NCI-H2171 treated with DMSO at 0.1 percent for 48 hours (cell line): ENCODE measurements at places on chromosomes 16 and 17.

DNA sequence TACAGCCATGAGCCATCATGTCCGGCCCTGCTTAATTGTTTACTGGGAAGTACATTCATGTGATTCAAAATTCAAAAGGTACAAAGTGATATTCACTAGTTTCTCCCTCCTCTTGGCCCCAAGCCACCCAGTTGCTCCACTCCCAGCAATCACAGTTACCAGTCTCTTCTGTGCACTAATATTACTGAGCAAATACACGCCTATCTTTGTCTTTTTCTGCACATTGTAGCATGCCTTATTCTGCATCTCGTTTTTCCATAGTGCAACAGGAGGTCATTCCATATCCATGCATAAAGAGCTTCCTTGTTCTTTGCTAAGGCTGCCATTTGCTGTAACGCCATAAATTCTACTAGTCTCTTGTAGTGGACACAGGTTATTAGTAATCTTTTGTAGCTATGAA lies 2.2 kb upstream of the ALOX15 start:
- no peak for DNase-seq

DNA sequence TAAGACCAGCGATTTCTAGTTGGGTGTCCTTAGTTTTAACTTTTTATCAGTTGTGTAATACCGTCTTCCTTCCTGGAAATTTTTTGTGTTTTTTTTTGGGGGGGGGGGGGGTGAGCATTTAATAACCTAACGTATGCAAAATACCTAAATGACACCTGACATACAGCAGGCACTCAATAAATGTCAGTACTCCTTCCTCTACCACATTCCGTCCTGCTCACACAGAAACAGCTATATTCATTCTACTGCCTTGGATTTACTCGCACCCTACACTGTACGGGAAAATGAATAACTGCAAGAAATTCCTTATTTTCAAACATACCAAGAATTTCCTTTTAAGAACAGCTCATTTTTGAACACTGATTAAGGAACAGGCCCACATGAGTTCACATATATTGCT lies 5.3 kb downstream of the XYLT1 start:
- DNase-seq = no peak

DNA sequence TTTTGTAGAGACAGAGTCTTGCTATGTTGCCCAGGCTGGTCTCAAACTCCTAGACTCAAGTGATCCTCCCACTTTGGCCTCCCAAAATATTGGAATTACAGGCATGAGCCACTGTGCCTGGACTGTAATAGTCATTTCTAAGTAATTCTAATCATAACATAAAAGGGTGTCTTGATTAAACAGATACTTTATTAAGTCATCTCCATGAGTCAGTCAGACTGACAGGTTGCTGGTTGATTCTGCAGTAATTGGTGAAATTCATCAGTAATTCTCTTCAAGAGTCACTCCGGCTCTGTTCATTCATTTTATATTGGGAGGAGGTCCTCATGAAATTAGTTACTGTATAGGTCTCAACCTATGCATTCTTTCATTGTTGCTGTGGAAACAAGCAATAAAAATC lies 85.6 kb downstream of the SPECC1 start:
- DNase-seq = no peak

DNA sequence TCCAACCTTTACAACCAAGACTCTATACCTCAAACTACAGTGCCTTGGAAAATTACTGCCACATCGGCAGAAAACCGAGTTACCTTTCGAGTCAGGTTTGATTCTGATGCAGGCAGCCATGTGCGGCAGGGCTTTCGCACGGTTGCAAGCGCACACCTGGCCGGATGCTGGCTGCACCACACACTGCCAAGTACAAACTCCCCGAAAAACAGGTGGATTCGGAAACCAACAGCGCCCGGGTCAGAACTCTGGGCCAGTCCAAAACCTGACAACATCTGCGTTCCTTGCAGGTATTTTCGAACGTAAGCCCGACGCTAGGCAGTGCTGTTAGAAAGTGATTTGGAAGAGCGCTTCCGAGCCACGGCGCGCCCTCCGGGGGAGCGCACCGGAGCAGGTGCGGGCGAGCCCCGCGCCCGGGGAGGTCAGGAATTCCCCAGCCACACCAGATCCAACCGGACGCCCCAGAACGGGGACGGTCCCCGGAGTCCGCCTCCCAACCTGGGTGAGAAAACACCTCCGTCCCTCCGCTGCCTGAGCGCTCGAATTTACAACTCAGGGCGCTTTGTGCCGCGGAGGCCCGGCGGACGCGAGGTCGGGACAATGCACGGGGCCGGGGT lies 1.2 kb downstream of the USP7 start:
- peak; percentile 11 for DNase-seq

DNA sequence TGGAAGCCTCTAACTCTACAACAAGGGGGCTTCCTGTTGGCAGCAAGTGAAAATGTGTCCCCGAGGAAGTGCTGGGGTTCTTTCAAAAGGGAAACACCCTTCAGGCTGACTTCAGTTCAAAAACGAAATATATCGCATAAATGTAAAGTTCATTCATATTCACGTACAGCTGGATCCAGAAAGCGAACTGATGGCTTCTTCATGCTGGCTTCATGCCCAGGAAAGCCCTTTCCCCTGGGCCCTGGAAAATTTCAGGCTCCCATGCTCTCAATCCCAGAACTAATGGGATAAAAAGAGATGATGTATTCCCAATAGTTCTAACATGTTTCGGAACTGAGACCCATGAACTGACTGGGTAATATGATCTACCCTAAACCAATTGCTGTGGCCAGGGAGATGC lies 104.7 kb upstream of the CDH13 start:
- peak; percentile 81 for DNase-seq

- DNase-seq = no peak
Observed at GRCh38 chr16:87426423-87427215, 34.5 kb downstream of the MAP1LC3B start.

- DNase-seq = no peak
Observed at GRCh38 chr17:79645022-79645776, 34.3 kb upstream of the RBFOX3 start.

DNA sequence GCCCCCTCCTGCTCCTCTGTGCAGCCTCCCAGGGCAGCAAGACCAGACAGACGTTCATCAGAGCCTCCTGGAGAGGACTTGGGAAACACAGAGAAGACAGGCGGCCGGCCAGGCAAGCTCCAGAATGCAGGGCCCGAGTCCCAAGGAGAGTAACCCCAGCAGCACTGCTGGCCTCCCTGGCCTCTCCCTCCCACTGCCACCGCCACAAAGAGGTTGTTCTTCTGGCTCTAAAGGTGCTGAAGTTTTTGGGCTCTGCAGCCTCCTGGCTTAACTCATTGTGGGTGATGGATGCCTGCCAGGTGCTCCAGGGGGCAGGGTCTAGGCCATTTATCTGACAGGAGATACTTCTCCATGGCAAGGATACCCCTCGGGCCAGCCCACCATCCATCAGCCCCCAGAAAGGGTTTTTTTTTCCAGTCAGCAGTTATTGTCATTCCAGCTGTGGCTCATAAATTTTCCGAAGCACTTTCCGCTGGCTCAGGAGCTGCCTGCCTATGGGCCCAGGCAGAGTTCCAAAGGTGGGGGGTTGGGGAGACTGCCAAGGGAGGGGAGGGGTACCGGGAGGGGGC lies 32.0 kb upstream of the MRPS23 start:
- no peak for DNase-seq

- DNase-seq = no peak
Observed at GRCh38 chr17:38916771-38917170, 8.6 kb upstream of the LASP1NB start.

DNA sequence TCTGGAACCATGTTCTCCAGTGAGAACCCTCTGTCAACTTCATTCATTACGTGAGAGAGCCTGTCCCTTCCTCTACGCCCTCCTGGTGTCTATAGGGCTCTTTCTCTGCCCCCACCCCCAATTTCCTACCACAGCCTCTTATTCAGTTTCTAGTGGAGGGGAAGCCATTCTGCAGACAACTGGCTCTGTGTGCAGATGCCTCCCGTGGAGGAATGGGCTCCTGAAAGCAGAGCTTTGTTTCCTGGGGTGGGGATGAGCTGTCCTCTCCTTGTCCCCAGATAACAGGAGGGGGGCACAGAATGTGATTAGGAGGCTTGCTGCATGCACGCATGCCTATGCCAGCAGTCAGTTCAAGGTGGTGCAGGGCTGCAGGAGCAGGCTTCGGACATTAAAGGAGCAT lies 31.6 kb downstream of the MMP15 start:
- no peak for DNase-seq

DNA sequence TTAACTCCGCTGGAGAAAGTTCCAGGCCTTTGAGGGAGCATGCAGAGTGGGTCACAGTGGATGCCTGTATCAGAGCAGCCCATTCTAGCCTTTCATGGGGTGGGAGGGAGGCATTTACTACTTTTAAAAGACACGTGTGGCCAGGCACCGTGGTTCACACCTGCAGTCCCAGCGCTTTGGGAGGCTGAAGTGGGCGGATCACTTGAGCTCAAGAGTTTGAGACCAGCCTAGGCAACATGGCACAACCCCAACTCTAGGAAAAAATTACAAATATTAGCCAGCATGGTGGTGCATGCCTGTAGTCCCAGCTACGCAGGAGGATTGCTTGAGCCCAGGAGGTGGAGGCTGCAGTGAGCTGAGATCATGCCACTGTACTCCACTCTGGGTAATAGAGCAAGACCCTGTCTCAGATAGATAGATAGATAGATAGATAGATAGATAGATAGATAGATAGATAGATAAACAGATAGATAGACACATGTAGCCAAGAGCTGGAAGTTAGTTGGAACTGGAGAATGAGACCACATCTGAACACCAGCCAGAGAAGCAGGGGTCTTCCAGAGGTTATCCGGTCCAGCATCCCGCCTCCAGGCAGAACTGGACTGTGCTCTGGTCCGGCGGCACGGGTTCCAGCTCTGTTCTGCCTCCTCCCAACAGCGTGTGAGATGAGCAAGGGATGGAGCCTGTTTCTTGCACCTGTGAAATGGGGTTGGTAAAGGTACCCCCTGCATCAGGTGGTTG lies 3.6 kb downstream of the ADCY7 start:
- no peak for DNase-seq

- no peak for DNase-seq
Observed at GRCh38 chr17:78890498-78890897, 12.5 kb downstream of the CEP295NL start.

- DNase-seq = no peak
Observed at GRCh38 chr17:16374146-16374938, 6.5 kb upstream of the UBB start.

DNA sequence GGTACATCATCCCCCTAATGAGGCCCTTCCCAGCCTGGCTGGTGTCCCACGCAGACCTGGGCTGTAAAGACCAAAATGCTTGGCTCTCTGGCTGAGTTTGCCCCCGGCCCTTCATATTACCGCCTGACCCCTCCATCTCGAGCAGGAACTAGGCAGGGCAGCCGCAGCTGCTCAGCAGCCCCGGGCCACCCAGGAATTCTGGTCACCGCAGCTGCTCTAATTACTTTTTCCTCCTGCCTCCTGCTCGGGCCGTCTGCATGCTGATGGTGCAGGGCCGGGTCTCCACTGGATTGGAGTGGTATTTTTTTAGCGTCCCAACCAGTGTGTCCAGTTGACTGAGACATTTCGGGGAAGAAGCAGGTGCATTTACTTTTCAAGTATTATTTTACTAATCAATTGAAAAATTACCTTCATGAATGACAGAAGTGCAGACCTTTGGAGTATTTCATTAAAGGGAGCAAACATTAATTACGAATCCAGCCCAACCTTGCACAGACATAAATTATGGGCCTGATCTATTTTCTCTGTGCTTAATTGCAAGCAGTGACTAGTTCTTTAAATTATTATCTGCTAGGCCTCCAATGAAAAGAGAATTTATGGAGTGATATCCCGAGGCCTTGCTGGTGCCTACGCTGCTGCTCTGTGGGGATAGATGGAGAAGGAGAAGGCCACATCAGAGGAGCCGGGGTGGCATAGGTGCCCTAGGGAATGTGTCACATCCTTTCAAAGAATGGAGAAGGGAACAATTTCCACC lies 176.2 kb downstream of the CYLD start:
- no peak for DNase-seq

DNA sequence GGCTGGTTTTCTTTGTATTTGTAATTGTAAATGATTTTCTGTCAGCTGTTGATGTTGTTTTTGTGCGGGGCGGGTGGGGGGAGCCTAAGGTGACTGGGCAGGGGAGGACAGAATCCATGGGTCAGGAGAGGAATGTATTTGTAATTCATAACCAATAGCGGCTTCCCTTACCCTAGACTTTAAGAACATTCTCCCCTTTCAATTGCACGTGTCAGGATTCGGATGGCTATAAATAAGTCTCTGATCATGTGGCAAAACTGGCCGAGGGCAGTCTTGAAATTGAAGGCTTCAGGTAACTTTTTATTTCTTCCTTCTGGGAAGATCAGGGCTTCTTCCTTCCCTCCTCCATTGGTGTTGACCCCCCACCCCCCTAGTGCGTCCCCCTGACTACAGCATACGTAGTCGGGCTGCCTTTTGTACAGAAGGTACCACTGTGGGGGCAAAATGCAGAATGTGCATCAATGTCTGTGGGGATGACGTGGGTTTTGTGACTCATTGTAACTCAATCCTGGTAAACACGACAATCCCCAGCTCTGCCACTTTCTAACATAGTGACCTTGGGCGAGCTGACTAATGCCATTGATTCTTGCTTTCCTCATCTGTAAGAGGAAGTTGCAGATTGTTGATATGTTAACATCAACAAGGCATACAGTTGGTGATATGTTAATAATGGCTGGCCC lies 16.2 kb downstream of the MARCHF10 start:
- no peak for DNase-seq

DNA sequence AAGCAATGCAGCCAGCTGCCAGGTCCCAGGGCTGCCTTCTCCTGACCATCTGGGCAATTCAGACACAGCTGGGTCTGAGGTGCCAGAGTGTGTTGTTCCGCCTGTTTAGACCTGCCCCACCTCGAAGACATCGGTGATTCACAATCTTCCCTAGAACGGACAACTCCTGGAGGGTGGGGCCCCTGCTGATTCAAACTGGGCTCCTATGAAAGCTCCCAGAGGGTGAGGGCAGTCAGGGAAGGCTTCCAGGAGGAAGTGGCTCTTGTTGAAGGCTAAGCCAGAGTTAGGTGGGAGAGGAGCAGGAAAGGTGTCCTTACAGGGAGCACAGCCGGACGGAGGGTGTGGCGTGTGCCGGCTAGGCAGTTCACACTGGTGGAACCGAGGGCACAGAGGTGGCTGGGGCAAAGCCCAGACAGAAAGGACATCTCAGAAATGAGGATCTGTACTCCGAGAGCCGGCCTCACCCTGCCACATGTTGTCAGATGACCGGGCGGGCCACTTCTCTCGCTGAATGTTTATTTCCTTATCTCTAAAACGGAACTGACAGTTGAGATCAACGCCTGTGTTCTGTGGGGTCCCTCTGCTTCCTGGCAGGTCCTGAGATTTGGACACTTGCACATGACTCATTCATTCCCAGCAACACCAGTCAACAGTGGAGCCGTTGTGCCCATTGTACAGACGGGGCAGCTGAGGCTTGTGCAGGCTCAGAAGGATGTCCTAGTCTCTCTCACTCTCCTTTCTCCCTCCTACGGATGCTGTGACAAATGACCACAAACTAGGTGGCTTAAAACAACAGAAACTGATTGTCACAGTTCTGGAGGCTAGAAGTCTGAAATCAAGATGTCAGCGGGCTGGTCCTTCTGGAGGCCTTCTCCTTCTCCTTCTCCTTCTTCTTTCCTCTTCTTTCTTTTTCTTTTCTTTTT lies 26.9 kb upstream of the LITAF start:
- DNase-seq = peak; percentile 73

GRCh38 chr16:64983231-64983630 lies 138.6 kb downstream of the CDH11 start:
- no peak for DNase-seq
